ENCODE measurements at places on chromosomes 2 and 18.

GRCh38 chr2:158782136-158782535 is 13.0 kb upstream of the DAPL1 start:
- DNase-seq = no peak

DNA sequence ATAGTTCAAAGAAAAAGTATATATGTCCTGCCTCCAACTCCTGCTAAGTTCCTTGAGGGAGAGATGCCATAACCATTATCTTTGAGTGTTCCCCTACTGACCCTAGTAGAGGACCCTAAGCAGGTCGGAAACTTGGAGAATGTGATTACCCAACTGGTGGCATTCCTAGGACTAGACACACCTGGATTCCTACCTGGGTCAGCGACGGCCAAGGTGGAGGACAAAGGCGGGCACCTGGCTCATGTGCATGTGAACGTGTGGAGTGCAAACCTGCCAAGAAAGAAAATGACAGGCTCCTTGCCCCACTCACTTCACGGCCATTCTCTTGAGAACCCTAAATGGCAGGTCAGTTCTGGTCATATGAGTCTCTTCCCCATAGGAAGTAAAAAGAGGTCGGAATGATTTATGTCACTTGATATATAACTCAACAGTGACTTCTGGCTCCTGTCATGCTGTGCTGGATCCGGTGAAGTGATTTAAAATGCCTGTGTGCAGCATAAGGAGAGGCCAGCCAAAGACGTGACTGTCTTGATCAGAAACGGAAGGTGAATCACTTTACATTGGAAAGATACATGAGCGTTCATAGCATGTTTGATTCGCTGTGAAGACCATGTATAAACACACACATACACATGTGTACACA is 371.6 kb downstream of the EIPR1 start:
- DNase-seq = no peak

DNA sequence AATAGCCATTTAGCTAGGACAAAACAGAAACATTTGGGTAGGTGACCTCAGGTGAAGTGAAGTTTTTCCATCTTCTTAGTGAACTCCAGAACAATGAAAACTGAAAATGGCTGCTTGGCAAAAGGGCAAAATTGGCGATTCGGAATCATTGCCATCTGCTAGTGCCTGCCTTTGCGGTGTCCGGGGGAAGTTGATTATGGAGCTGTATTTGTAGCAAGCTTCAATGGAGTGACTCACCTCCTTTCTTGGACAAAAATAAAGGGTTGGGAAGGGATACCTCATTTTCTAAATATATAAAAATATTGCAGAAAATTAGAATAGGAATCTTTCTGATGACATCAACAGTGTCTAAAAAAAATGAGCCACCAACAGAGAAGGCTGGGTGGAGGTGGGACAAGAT is 460.5 kb downstream of the TGIF1 start:
- DNase-seq = no peak

DNA sequence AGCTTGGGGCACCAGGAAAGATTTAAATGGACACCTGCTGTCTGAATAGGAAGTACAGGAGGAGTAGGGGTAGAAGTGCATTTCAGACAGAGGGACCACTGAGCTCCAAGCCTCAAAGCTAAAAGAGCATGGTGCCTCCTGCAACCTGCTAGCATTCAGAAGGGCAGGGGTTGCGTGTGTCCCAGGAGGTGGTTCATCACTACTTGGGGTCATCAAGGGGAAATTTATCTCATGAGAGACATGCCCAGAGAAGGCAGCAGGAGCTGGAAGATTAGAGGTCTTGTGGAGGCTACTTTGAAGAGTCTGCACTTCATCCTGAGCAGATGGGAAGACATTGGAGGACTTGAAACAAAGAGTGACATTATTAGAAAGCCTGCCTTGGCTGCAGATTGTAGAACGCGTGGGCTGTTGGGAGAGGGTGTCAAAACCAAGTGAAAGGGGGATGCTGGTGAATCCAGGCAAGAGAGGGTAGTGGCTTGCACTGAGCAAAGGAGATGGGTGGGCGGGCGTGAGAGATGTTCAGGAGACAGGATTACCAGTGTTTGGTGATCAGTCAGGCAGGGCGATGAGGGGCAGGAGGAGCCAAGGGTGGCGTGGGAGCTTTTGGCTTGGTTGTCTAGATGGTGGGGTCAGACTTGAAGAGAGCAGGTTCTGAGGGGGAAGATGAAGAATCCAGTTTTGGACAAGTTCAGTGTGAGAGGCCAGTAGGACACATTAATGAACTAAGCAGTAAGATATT is 154.0 kb downstream of the DYSF start:
- DNase-seq = peak; percentile 52

- no peak for DNase-seq
These were observed 31.5 kb upstream of the NCKAP5 start for GRCh38 chr2:133599811-133600210.

DNA sequence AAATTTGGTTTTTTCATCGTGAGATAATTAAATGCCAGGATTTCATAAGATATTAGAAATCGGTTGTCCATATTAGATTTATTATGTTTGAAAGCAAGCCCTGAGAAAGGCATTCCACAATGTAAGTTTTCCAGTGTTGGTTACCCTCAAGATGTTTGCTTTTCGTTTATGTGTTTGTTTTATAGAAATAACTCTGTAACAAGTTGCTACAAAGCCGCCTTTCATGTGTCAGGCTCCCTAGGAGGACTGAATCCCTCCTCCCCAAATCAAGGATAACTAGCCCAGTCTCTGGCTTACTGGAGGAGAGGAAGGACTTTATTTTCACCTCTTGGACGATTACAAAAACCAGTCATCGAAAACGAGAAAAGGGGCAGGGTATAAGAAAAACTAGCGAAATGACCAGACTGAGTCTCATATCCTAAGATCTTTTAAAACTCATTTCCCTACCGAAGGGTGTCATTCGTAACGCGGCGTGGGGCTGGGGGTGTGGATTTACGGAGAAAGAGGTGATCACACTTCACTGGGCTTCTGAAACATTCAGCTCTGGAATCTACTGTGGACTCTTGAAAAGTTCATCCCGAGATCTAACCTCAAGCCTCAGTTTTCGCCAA is 1.0 kb upstream of the PEX13 start:
- no peak for DNase-seq

DNA sequence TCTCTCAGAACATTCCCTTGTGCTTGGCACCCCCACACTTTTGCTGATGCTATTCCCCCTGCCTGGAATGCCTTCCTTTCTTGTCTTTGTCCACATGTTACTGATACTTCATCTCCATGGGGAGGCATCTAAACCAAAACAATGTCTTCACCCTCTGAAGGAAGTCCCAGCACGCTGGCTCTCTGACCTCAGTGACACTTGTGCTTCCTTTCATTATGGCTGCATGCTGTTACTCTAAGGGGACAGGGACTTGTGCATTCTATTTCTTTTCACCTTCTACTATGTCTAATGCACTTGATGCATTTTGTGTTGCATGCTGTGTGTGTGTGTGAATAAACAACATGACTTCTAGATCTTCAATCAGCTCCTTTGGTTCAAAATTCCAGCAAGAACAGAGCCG is 24.6 kb downstream of the EFR3B start:
- no peak for DNase-seq

- no peak for DNase-seq
These were observed 109.1 kb upstream of the RMDN2 start for GRCh38 chr2:37816036-37816435.

GRCh38 chr18:74204526-74205152 is 56.3 kb downstream of the TIMM21 start:
- DNase-seq = no peak

GRCh38 chr2:174333372-174334277 is 1.1 kb upstream of the SP9 start:
- DNase-seq = no peak

DNA sequence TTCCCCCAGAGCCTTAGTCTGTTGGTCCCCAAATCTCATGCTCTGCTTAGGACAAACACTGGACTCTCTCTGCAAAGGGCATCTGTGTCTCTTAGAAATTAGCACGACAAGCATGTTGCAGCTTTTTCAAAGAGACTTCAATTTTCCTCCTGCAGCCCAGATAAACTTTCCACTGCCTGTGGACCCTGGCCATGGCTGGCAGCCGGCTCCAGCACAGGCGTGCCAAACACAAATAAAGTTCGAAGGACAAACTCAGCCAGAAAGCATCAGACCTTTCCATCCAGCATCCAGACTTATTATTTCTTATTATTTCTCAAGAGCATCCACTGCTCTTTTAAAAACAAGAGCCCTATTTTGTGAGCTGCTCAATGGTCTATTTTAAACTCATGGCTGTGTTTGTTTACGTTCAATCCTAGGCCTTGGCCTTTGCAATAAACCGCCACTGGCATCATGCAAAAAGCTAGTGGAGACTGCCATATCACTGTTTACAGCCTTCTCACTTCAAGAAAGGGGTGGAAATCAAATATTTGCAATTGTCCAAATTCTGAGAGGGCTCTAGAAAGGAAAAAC is 300.8 kb downstream of the BCL11A start:
- DNase-seq = no peak

GRCh38 chr2:225889452-225889851 is 489.9 kb downstream of the NYAP2 start:
- DNase-seq = no peak

DNA sequence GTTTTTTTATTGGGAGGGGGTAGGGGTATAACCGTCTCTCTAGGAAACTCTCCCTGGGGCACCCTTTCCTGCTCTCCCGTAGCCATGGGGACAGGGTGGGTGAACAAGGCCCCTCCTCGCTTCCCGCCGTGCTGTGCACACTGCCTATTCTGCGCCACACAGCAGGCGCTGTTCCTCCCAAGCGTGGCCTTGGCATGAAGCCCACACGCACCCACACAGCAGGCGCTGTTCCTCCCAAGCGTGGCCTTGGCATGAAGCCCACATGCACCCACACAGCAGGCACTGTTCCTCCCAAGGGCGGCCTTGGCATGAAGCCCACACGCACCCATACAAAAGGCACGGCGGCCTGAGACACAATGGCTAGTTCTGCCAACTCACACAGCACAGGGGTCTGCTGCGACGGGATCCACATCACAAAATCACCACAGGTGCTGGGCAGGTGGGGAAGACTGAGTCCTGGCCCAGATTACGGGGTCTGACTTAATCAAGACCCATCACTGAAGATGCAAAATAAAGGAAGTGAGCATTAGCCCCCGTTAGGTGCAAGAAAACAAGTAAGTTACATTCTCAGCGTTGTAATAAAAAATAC is 46.6 kb upstream of the TPO start:
- peak; percentile 92 for DNase-seq

Measured in sciatic nerve (tissue), 2 donors.